Thoracic aorta (tissue), 2 donors: ENCODE measurements at places on chromosomes 1 and 21. TPM values are rescaled to one million over a fixed set of nuclear protein-coding genes. Genes with fewer than 3 reads are reported as not detected.

DNA sequence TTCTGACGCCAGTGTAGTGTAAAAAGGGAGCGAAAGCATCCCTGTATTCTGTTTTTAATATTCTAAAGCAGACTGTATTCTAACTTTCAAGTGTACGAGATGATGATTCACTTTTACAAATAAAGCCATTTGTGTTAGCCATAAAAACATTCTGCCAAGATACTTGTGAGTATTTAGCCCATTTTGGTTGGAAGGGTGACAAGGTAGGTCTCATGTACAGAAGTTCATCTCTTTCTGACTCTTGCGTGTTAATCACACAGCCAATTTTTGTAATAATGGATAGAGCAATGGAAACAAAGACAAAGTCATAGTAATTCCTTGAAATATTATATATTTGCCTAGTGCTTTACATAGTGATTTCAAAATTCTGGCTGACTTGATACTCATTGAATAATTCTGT lies 125.3 kb upstream of the GREM2 start:
- H3K36me3 ChIP-seq = no peaks in the 10 kb centered on the region
- no peak overlapping the region for H3K27ac ChIP-seq
- no peaks in the 10 kb centered on the region for H3K27me3 ChIP-seq
- H3K4me1 ChIP-seq = no peaks in the 10 kb centered on the region

GRCh38 chr1:61642475-61643232 lies 82.3 kb downstream of the TM2D1 start:
- peak overlapping the region; percentile 90 for H3K27ac ChIP-seq
- no peak for DNase-seq
- H3K36me3 ChIP-seq = no peaks in the 10 kb centered on the region
- H3K4me1 ChIP-seq = peaks cover 42% of the 10 kb centered on the region

- H3K27me3 ChIP-seq = no peaks in the 10 kb centered on the region
- H3K27ac ChIP-seq = no peak overlapping the region
- H3K36me3 ChIP-seq = no peaks in the 10 kb centered on the region
- H3K4me1 ChIP-seq = no peaks in the 10 kb centered on the region
These were observed 64.8 kb downstream of the ABCA4 start for GRCh38 chr1:94056171-94056570.

DNA sequence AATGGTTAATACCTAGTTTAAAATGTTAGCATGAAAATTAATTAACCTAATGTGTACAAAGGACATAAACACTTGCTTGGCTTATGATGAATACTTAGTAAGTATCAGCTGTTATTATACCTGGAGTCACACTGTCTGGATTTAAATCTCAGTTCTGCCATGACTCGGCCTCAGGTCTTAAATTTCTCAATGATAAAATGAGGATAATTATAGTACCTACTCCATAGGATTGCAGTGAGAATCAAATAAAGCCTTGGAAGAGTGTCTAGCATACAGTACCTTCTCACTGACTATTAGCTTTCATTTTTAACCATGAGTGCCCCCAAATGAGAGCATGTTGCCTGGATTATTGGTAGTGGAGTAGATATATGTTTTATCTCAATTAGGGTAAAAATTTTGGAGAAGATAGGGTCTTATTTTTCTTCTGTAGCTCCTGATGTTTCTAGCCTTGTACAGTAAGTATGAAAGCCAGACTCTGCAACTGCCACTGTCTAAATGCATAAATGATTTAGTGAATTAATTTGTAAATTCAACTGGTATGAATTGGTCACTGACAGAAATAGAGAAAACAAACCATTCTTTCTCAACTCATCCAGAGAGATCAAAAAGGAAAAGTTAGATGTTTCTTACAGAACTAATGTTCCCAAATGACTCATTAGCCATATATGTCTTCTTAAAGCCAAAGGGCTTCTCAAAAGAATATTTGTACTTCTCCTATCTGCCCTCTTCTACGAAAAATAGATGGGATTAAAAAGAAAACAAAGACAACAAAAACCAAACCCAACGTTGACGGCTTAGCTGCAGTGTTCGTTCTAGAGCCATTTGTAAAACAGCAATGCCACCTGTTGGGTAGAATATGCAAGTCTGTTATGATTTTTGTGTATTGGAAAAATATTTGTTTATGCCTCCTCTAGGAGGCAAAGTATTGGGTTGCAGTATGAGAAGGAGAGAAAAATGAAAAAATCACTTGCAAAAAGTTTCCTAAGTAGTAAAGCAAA lies 53.8 kb upstream of the MROH9 start:
- H3K27ac ChIP-seq = no peak overlapping the region
- no peak for DNase-seq
- peak overlapping the region; percentile 59 for H3K4me3 ChIP-seq
- peaks cover 22% of the 10 kb centered on the region for H3K4me1 ChIP-seq
- no peaks in the 10 kb centered on the region for H3K27me3 ChIP-seq

DNA sequence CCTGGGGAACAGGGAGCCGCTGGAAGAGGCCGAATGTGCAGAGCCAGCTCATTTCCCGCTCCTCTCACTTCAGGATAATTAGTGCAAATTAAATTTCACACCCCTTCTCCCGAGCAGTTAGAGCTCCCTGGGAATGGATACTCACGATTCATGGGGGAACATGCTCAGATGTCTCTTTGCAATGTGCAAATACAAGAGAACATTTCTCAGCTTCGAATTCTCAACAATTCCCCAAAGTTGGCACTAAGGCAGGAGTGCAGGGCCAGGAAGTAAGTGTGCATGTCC lies 54.9 kb downstream of the CAMK2N1 start:
- DNase-seq = no peak
- peaks cover 6% of the 10 kb centered on the region for H3K27me3 ChIP-seq
- no peak overlapping the region for H3K27ac ChIP-seq

DNA sequence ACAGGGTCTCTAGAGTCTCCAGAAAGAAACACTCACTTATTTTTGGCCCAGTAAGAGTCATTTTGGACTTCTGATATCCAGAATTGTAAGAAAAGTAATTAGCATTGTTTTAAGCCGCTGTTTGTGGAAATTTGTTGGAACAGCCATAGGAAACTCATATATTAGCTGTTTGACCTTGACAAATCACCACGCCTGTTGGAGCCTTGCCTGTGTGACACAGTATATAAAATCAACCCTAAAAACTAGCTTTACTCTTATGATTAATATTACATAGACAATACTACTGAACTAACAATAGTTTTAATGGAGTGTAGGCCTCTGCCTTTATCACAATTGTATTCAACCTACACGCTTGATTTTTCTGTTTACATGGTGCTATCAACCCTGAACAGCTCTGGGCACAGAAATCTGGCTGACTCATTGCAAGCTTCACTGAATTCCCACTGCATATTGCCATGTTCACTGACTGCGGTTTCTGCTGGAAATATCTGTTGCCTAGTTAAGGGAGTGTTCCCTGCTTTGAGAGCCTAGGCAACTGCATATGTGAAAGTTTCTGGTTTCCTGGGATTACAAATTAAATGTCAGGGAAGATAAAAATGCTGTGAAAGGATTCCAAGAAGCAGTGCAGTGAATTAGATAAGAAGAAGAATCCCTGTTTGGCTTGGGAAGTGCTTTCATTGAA lies 419.5 kb upstream of the DEPDC1 start:
- H3K4me1 ChIP-seq = peaks cover 49% of the 10 kb centered on the region
- peak overlapping the region; percentile 44 for H3K27ac ChIP-seq
- H3K36me3 ChIP-seq = no peaks in the 10 kb centered on the region
- peak; percentile 2 for DNase-seq

- H3K27ac ChIP-seq = no peak overlapping the region
- H3K27me3 ChIP-seq = no peaks in the 10 kb centered on the region
- no peak overlapping the region for H3K4me3 ChIP-seq
- DNase-seq = no peak
These were observed 41.3 kb downstream of the CYP2J2 start for GRCh38 chr1:59885160-59885832.

DNA sequence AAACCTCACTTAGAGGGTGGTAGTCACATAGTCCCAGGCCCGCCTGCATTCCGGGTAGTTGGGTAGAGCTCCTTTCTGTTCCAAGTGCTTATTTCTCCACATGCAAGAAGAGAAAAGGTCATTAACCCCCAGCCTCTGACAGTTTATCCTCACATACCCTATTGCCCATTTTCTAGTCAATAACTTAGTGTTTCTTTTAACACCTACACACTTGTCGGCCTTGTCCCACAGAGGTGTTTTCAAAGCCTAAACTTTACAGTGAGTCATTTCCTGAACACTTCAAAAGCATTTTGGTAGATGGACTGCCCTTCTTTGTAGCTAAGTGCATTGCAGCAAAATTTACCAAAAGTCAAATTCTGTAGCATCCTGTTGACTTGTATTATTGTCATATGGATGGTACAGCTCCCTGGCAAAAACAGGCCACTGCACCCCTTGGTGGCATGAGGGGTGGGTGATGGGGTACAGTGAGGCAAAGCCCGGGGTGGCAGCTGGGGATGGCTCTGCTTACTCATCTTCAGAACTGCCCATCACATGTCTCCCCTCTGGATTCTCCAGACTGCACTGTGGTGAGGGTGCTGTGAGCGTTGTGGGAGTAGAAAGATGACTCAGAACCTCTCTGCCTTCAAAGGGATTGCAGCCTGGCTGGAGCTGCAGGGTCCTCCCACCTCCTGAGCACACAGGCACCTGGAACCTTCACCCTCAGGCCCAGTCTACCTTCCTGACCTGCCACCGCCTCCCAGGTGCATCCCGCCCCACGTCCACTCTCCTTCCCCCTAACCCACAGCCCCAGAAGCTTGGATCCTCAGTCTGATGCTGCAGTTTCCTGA lies 45.8 kb upstream of the DMRTB1 start:
- no peak for DNase-seq
- no peaks in the 10 kb centered on the region for H3K27me3 ChIP-seq
- no peaks in the 10 kb centered on the region for H3K4me1 ChIP-seq

GRCh38 chr1:99968214-99968613 lies 1.6 kb upstream of the SLC35A3 start:
- H3K27me3 ChIP-seq = no peaks in the 10 kb centered on the region
- H3K36me3 ChIP-seq = no peaks in the 10 kb centered on the region
- H3K4me1 ChIP-seq = peaks cover 10% of the 10 kb centered on the region
- no peak overlapping the region for H3K4me3 ChIP-seq

- no peaks in the 10 kb centered on the region for H3K36me3 ChIP-seq
- H3K4me3 ChIP-seq = no peak overlapping the region
- H3K27ac ChIP-seq = no peak overlapping the region
- no peaks in the 10 kb centered on the region for H3K27me3 ChIP-seq
These were observed 8.3 kb downstream of the CNR2 start for GRCh38 chr1:23904748-23905357.

DNA sequence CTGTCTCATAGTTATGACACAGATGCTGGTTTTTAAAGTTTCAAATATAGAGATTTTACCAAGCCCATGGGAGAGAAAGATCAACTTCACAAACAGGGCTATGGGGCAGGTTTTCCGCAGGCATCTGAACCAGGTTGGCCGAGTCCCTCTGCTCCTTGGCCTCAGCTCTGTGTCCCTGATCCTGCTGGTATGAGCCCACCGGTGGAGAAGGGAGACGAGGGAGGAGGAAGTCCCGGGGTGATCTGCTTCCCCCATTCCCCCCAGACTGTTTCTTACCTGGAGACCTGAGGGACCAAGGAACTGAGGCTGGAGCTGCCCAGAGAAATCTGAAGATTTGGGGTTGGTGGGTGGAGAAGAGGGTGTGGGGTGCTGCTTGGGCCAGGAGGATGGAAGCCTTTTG lies 28.9 kb upstream of the BTG2 start:
- no peak overlapping the region for H3K27ac ChIP-seq
- no peak overlapping the region for H3K4me3 ChIP-seq
- DNase-seq = no peak
- no peaks in the 10 kb centered on the region for H3K36me3 ChIP-seq
- peaks cover 66% of the 10 kb centered on the region for H3K4me1 ChIP-seq

DNA sequence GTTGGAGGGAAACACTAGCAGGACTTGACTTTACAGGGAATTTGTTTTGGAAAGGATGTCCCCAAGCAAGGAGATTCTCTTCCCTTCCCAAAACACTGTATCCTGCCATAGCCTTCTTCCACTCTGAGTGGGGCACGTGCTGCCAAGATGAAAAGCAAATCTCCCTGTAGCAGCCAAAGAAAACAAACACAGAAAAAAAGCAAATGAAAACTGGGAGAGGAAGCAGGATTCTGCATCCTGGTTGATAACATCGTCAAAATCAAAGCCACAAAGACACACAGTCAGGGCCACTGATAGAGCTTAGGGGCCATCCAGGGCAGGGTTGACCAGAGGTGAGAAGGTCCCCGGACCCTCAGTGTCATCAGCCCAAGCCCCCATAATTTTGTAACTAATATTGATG lies 16.0 kb upstream of the MTARC2 start:
- H3K27me3 ChIP-seq = no peaks in the 10 kb centered on the region
- H3K4me1 ChIP-seq = peaks cover 25% of the 10 kb centered on the region
- H3K36me3 ChIP-seq = no peaks in the 10 kb centered on the region
- DNase-seq = no peak

- no peak overlapping the region for H3K27ac ChIP-seq
- H3K27me3 ChIP-seq = no peaks in the 10 kb centered on the region
- no peak overlapping the region for H3K4me3 ChIP-seq
- peaks cover 16% of the 10 kb centered on the region for H3K36me3 ChIP-seq
- no peak for DNase-seq
These were observed 50.3 kb downstream of the TRAF5 start for GRCh38 chr1:211376807-211377470.

- H3K4me3 ChIP-seq = no peak overlapping the region
- peak overlapping the region; percentile 69 for H3K27ac ChIP-seq
- DNase-seq = no peak
- H3K4me1 ChIP-seq = peaks cover 71% of the 10 kb centered on the region
These were observed 3.0 kb downstream of the TSPAN2 start for GRCh38 chr1:115086176-115086830.

Gene C1orf210
- not detected for total RNA-seq

Gene LMOD1
- 638 TPM for total RNA-seq

Gene REN
- total RNA-seq = not detected

Gene THEM5
- not detected for total RNA-seq

Gene RGS1
- total RNA-seq = 127 TPM
